Activated CD4-positive, alpha-beta T cell treated with anti-CD3 and anti-CD28 coated beads, Interleukin-2, amount 10 ng/mL, durations not matched to agents 7 days and 5 days (primary cell): ENCODE measurements at places on chromosomes 13 and 19. TPM values are rescaled to one million over a fixed set of nuclear protein-coding genes. Genes with fewer than 3 reads are reported as not detected.

DNA sequence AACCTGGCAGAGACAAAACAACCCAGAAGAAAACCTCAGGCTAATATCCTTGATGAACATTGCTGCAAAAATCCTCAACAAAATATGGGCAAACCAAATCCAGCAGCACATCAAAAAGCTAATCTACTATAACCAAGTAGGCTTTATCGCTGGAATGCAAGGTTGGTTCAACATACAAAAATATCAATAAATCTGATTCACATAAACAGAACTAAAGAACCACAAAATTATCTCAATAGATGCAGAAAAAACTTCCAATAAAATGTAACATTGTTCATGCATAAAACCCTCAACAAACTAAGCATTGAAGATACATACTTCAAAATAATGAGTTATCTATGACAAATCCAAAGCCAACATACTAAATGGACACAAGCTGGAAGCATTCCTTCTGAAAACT, 8.8 kb downstream of the ZNF724 start:
- H3K36me3 ChIP-seq = peaks cover 77% of the 10 kb centered on the region
- no peaks in the 10 kb centered on the region for H3K4me1 ChIP-seq
- no peak for DNase-seq
- no peaks in the 10 kb centered on the region for H3K27me3 ChIP-seq

DNA sequence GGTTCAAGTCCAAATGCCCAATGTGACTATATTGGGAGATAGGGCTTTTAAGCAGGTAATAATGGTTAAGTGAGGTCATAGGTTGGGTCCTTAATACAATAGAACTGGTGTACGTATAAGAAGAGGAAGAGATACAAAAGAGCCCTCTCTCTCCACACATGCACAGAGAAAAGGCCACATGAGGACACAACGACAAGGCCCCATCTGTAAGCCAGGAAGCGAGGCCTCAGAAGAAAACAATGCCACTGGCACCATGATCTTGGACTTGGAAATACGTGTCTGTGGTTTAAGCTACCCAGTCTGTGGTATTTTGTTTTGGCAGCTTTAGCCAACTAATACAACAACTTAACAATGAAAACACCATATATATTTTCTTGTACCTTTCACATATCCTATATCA, 23.4 kb upstream of the RFC3 start:
- no peak overlapping the region for H3K4me3 ChIP-seq
- H3K36me3 ChIP-seq = no peaks in the 10 kb centered on the region
- H3K27ac ChIP-seq = no peak overlapping the region
- DNase-seq = no peak

KLK3 gene
- total RNA-seq = not detected

SYDE1 gene
- total RNA-seq = 0.29 TPM

DNA sequence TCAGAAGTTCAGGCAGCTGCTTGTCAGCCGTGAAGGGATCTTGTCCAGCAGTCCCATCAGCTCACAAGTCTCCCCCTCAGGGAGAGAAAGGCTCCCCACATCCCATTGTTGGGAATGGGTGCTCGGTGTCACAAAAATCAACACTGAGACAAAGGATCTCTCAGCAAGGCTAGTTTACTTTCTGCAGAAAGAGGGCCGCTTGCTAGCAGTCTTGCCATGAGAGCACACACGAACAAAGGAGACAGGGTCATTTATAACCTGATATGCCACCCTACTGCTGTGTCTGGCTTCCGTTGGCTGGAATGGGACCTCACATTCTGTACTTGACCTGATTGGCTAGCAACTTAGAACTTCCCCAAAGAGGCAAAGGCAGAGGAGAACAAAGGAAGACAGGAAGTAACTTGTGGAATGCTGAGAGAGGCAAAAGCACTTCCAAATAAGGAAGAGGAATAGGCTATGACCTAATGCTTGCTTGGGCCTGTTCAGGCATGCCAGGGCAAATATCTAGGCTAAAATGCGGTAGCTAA, 8.7 kb upstream of the IGFL3 start:
- no peaks in the 10 kb centered on the region for H3K36me3 ChIP-seq
- no peak overlapping the region for H3K4me3 ChIP-seq
- no peak overlapping the region for H3K27ac ChIP-seq
- peaks cover 48% of the 10 kb centered on the region for H3K27me3 ChIP-seq
- peaks cover 3% of the 10 kb centered on the region for H3K4me1 ChIP-seq

DNA sequence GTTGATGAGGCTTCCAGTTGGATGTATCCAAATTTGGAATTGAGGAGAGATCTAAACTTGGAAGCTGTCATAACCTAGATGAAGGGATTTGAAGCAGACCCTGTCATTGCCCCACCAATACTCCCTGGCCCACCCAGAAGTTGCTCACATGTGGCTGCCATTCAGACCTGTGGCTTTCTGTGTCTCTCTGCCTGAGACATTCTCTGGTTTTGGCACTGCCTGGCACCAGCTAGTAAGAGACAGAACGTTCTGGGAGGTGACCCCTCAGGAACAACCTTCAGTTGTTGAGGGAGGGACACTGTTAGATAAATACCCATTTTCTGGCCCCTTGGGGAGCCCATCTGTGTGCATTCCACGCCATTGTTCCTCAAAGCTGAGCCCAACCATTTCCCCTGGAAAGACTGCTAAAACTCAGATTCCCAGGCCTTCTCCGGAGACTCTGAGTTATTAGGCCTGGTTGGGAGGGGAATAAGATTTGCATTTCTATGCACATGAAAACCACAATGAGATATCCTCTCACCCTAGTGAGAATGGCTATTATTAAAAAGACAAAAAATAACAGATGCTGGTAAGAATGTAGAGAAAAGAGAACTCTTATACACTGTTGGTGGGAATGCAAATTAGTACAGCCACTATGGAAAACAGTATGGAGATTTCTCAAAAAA, 290.4 kb downstream of the TSHZ3 start:
- H3K36me3 ChIP-seq = no peaks in the 10 kb centered on the region
- DNase-seq = no peak
- H3K27me3 ChIP-seq = no peaks in the 10 kb centered on the region
- no peak overlapping the region for H3K27ac ChIP-seq
